Effector CD8-positive, alpha-beta T cell (primary cell): ENCODE measurements at places on chromosomes 3 and 15.

DNA sequence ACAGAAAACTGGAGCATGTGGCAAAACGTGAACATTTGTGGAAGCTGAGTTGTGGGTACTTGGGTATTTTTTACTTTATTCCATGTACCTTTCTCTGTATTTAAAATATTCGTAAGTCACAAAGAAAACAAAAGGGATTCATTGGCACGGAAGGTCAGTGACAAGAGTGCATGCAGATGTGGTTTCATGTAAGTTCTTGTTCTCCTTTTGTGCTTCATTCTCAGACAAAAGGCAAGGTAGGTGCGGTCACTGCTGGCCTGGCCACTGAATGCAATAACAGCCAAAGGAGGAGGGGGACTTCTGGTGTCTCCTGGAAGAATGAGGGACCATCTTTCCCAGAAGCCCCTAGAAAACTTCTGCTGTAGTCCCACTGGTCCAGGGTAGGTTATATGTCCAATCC is 200.0 kb upstream of the TOPAZ1 start:
- DNase-seq, result no peak

- no peak for DNase-seq
These were observed 57.4 kb downstream of the SEMA3G start for GRCh38 chr3:52387481-52387880.

DNA sequence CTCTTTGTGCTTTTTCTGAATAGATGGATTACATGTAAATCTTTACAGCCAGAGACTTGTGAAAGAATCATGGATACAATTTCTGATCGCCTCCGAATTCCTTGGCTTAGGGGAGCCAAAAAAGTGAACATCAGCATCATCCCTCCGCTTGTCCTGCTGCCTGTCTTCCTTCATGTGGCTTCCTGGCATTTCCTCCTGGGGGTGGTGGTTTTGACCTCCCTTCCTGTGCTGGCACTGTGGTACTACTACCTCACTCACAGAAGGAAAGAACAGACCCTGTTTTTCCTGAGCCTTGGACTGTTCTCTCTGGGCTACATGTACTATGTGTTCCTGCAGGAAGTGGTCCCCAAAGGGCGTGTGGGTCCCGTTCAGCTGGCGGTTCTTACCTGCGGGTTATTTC is 5.9 kb downstream of the ZDHHC23 start:
- DNase-seq, result no peak

DNA sequence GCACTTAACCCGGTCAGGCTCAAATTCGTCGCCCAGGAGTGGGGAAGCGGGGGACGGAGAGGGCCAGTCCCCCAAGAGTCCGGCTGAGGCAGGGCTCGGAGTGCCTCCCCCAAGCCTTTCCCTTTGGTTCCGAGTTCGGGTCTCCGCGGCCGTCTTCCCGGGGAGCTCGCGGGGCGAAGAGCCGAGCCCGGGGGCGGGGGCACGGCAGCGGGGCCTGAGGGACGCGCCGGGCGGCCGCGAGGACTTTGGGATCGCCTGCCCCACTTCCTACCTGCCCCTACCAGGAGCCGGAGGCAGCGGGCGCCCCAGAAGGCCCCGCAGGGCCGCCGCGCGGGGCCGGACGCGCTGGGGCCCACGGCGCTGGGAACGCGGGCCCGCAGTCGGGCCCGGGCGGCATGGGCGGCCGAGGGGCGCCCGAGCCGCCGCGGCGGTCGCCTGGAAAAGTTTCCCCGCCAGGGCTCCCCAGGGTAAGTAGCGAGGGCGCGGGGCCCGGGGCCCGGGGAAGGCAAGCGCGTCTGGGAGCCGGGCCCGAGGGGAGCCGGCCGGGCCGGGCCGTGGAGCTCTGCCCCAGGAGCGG is 2.8 kb downstream of the FURIN start:
- DNase-seq, result peak; percentile 17

- DNase-seq, result no peak
These were observed 154.2 kb upstream of the TNIK start for GRCh38 chr3:171614318-171614921.

- no peak for DNase-seq
These were observed at the start of gene FAM240A for GRCh38 chr3:46612324-46612723. Gene FAM240A (plus strand): TSS chr3:46612525. CDS start chr3:46612684, 159 bp downstream.
